ENCODE measurements at places on chromosomes 13 and 19.

DNA sequence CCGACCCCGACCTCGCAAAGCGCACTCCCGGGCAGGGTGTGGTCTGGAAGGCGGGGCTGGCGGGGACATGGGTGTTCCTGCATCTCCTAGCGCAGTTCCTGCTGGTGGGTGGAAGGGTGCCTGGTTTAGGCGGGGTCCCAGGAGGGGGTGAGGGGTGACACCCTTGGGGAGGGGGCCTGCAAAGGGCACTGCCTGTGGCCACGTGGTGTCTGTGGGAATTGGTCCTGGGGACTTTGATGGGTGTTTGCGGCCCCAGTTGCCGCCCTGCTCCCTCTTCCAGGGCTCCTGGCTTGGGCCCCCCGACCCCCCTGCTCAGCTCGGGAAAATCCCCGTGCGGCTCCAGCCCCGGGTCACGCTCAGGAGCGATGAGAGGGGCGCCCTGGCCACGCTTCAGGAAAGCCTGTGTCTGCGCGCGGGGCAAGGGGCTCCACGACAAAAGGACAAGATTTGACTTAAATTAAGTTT lies 19.1 kb downstream of the WTIP start:
- no peak for DNase-seq

DNA sequence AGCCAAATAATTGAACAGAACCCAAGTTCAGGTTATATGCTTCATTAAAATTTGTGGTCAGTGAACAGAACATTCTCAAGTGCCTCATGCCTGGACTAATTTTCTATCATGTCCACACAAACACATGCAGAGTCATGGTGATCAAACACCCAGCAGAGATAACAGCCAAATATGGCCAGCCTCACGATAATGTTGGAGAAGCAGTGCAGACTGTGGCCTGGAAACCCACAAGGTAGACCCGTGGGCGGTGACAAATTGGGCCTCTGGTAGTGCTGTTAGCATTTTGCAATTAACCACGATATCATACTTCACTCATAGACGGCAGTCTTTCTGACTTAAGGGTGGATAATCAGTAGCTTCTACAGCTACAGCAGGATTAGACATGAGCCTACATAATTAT lies 35.0 kb upstream of the VWA8 start:
- no peak for DNase-seq

- no peak for DNase-seq
These were observed 24.2 kb downstream of the SMIM24 start for GRCh38 chr19:3455960-3456601.

GRCh38 chr19:46241626-46242025 lies 12.1 kb downstream of the IGFL1 start:
- no peak for DNase-seq

- DNase-seq: no peak
These were observed 8.5 kb downstream of the SIGLEC7 start for GRCh38 chr19:51150627-51151026.

DNA sequence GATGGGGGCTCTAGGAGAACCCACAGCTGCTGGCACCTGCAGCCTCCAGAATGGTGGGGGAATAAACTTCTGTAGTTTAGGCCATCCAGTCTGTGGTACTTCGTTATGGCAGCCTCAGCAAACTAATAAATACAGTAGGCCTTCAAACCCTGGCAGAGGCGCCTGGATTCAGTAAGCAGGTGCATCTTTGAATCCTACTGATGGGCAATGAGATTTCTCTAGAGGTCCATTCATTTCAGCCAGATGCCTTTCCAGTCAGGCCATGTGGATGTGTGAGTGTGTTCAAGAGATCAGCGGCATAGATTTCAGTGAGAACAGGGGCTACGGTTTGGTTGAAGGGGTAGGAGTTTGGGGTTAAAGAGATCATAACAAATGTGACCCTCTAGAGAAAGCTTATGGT lies 183.5 kb upstream of the RNF113B start:
- DNase-seq: no peak

- no peak for DNase-seq
These were observed 430.2 kb downstream of the KCTD12 start for GRCh38 chr13:76455960-76456359.

DNA sequence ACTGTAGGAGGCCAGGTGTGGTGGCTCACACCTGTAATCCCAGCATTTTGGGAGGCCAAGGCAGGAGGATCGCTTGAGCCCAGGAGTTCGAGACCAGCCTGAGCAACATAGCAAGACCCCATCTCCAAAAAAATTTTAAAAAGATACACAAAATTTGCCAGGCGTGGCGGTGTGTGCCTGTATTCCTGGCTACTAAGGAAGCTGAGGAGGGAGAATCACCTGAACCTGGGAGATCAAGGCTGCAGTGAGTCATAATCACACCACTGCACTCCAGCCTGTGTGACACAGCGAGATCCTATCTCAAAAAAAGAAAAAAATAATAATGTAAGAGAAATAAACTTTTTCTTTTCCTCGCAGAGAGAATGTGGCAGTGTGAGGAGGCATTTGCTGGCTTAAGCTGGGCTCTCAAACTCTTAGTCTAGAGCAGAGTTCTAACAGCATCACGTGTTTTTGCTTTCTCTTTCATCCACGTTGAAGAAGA lies 21.1 kb downstream of the FAM187B start:
- no peak for DNase-seq

DNA sequence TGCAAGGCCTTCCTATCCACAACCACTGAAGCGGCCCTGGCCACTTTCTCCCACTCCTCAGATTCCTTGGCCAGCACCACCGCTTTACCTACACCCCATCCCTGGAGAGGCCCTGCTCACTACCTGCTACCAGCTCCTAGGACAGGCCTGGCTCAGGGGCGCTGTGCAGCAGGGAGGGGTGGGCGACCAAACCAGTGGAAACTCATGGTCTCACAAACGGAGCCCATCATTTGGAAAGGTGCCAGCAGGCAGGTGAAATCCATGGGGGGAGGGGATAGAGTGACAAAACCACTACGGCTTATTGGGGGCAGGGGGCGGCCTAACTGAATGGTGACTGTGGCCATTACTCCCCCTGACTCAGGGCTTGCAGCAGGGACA lies 27.6 kb downstream of the C19orf47 start:
- no peak for DNase-seq

DNA sequence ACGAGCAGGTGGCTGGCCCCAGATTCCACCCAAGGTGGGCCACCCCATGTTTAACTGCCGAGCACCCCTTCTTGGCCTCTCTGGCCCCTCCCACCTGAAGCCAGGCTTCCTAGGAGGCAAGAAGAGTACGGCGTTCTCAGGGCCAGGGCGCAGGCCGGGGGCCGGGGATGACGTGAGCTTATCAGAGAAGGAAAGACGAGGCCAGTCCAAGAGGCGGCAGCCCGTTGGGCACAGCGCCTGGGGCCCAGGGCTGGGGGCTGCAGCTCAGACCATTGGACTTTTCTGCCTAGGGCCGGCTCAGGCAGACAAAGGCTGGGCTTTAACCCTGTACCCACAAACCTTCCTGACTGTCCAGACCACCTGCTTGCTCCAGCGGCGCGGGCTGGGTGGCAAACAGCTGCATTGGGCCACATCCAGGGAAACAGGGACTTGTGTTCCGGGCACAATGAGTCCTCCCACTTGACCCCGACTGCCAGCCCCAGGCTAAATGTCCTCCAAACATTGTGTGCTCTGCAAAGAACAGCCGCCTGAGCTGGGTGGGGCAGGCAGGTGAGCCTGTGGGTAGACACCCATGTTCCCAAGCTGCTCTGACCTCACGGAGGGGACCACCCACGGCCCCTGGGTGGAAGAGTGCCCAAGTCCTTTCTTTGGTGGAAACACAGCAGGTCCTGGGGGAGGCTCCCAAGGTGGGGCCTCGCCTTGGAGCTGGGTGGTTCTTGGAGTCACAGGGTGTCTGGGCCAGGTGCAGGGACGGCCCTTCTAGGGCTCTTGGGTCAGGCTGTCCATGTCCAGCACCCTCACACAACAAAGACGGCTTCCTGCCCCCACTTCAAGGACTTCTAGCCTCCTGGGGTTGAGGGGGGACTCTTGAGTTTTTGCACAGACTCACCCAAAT lies 21.9 kb downstream of the COMP start:
- DNase-seq: no peak

GRCh38 chr13:110965038-110965754 lies 50.3 kb upstream of the ANKRD10 start:
- DNase-seq: no peak

DNA sequence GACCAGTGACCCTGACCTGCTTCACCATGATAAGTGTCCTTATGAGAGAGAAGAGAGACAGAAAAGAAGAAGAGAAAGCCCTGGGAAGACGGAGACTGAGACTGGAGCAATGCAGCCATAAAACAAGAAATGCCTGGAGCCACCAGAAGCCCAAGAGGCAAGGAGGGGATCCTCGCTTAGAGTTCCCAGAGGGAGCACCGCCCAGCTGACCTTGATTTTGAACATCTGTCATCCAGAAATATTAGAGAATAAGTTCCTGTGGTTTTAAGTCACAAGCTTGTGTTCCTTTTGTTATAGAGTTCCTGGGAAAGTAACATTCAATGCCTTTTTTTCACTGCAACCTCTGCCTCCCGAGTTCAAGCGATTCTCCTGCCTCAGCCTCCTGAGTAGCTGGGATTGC lies 20.2 kb downstream of the CERS1 start:
- no peak for DNase-seq

- no peak for DNase-seq
These were observed 179.8 kb upstream of the NBEA start for GRCh38 chr13:34762312-34762711.

DNA sequence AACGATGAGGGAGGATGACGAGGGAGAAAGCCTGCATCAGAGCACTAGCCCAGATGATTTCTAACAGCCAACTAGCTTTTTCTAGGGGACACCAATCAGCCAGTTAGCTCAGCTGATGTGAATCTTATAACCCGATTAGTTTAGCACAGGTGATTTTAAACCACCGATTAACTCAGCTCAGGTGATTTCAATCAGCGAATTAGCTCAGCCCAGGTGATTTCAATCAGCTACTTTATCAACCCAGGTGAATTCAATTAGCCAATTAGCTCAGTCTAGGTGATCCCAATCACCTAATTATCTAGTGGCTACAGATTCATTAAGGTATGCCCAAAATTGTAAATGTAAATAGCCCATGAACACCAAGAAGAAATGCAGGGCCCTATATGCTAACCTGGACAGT lies 146.9 kb downstream of the ZNF486 start:
- DNase-seq: no peak

GRCh38 chr19:7734220-7735203 lies 2.6 kb upstream of the CLEC4G start:
- no peak for DNase-seq

DNA sequence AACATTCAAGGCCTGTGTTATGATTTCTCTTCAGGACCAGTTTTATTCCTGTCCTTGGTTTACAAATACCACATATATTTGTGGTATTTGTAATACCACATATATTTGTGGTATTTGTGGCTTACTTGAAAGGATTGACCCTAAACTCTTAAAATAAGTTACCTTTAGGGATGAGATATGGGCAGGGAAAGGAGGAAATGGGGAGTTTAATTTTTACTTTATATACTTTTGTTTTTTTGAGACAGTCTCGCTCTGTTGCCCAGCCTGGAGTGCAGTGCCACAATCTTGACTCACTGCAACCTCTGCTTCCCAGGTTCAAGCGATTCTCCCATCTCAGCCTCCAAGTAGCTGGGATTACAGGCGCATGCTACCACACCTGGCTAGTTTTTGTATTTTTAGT lies 2.3 kb upstream of the TGDS start:
- DNase-seq: no peak

DNA sequence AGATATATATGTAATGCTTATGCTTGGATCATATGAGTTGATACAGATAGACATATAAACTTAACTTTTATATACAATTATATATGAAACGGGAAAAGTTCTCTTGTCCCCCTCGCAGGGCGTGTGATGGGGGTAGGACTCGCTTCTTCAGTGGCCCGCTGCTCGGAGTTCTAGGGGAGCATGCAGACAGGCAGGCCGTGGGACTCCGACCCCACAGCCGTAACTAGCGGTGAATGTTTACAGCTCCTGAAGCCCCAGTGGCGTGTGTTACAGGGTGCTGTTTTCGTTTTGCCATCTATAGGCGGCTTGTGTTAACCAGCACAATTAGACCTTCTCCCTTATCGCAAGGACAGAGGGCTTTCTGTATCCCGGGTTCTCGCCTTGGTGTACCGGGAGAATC lies 1899.8 kb downstream of the PCDH9 start:
- DNase-seq: no peak

DNA sequence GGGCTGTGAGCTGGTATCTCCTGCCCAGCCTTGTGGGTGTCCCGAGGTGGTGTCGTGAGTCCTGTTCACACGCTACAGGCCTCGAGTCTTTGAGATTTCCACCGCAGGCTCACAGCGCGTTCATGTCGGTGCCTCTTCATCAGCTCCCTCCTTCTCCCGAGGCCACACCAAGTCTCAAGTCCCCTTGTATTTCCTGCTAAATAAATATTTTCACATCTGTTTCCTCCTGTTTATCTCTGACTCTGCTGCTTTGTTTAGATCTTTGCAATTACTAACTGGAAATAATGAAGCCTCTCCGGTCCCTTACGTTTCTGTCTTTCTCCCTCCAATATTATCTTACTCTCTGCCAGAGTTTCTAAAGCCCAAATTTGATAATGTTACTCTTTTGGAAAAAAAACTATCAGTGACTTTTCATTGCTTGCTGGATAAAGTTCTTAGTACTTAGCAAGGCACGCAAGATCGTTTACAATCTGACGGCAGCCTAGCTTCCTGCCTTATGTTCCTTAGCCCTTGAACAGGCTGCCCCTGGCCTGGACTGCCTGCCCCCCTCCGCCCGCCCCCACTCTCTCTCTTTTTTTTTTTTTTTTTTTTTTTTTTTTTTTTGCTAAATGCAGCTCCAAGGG lies 130.5 kb upstream of the RNF113B start:
- DNase-seq: no peak

- DNase-seq: no peak
These were observed 1.2 kb downstream of the CCDC70 start for GRCh38 chr13:51862957-51863356.

DNA sequence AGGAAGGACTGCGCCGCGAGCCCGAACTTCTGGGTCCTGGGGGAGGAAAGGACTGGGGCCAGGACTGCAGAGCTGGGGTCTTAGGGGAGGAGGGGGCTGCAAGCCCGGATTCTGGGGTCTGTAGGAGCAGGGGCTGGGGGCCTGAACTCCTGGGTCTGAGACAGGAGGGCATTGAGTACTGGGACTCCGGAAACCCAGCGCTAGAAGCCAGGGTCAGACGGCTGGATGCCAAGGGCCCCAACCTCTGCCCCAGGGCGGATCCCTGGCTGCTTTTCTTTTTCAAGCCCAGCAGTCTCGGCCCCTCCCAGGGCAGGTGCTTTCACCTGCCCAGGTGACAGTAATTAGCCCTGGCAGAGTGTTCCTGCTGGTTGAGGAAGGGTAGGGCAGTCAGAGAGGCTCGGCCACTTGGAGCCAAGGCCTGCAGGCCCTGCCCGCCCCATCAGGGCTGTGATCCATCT lies 2.3 kb downstream of the MYH14 start:
- DNase-seq: no peak

GRCh38 chr13:56909896-56910600 lies 230.7 kb upstream of the PRR20A start:
- DNase-seq: no peak

- no peak for DNase-seq
These were observed 9.2 kb upstream of the RASL11A start for GRCh38 chr13:27261396-27261795.

GRCh38 chr13:88217372-88217771 lies 546.2 kb downstream of the SLITRK5 start:
- DNase-seq: no peak
